ENCODE measurements at places on chromosomes 5 and 9. TPM values are rescaled to one million over a fixed set of nuclear protein-coding genes. Genes with fewer than 3 reads are reported as not detected.

The SLC46A2 gene
- polyA plus RNA-seq, result not detected

- no peak for DNase-seq
Measured at GRCh38 chr5:81995407-81995806, 23.6 kb downstream of the ATG10 start.

DNA sequence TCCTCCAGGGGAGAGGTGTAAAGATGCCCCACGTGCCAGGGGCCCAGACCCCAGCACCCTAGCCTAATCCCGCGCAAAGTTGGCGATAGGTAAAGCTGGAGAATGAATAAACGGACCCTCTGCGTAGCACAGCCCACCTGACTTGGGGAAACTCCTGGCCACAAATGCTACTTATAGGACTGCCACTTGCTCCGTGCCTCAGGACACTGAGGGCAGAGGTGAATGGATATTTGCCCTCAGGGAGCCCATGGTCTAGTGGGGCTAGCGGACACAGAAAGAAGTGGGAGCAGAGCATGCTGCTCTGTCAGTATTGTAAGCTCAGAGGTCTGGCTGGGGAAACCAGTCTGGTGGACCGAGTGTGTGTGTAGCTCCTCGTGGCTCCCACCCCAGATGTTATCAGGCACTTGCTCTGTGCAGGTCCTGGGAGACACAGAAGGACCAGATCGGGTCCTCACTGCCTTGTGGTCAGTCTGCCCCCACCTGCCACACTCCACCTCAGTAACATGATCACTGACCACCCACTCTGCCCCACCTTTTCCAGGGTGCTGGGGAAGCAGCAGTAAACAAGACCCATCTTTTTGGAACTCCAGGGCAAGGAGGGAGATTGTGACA, 841 bp downstream of the GRK6 start:
- DNase-seq, result no peak

DNA sequence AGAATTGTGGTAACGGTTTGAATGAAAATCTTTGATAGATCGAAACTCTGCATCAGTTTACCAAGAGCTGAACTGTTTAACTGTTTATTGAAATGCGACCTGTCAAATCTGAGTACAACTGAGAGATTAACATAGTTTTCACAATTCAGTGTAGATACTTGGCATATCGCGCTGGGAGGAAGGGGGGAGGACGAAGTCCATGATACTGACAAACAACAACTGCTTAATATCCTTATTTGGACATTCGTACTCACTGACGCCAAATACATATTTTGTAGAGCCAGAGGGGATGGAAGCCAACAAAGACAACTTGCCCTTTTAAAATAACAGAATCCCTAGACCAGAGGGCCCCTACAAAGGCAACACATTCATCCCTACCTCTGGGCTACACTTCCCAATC, 93.2 kb downstream of the GLIS3 start:
- DNase-seq, result no peak
